Stimulated activated CD4-positive, alpha-beta T cell treated with anti-CD3 and anti-CD28 coated beads, Interleukin-1b, Interleukin-23, amount 100 ng/mL, for 1 hour (primary cell): ENCODE measurements at places on chromosomes 6 and 20.

DNA sequence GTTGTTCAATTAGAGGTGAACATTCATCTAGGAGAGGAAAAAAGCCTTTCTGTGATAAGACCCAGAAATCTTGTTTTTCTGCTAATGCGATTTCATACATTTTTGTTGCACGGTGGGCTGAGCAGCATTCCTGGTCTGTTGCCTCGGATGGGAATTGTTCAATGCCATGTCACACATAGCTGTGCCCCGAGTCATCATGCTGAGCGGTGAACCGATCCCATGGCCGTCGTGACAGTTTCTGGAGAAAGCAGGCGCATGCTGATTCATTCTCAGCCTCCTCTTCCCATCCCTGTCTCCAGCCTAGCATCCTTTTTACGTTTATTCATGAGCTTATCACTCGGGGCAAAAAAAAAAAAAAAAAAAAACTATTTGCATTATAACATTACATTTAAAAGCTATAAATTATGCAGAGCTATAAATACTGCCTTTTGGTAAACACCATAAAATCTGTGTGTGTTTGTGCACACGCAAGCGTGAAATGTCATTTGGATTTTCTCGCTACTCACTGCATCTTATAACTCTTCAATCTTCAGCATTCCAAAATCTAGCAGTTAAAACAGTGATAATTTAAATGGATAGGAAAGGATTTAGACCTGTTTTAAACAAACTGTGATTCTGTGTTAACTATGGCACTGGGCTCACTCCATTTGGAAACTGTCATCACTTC lies 58.9 kb upstream of the IFNGR1 start:
- no peak for DNase-seq

GRCh38 chr20:4837760-4838159 lies 116.1 kb downstream of the PRND start:
- DNase-seq = no peak

- DNase-seq = no peak
Measured at GRCh38 chr6:24721461-24722215, 2.7 kb upstream of the C6orf62 start.

DNA sequence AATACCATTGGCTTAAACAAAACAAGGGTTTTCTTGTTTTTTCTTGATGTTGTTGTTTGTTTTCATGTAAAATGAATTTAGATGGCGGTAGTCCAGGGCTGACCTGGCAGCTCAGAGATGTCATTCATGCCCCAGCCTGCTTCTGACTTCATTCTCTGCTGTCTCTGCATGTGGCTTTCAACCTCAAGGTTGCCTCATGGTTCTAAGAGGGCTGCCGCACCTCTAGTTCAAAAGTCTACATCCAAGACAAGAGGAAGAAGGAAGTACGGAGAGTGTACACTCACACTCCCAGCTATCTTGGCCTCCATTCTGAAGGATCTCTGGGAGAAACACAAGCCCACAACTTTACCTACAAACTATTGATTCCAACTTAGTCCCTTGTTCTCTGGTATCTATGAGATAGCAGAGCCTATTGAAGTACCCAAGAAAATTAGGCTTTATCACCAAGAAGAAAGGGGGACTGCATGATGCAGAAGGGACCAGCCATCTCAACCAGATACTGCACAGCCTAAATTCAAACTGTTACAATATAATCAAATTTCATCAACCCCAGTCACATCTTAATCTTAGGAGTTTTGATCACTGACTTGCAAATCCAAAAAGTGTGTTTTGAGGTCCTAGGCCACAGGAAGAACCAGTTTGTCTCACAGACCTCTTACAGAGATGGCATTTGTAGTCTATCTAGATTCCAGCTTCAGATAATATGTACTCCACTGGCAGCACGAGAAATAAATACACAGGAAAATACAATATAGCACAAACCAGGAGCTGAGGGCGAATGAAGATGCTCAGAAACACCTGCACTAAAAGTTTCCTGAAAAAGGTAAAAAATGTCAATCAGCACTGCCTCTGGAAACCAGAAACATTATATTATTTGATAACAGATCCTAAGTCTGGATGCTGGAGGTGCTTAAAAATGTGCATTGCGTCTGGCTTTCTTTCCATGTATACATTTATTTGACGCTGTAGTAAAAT lies 866 bp upstream of the BTN3A3 start:
- DNase-seq = no peak

DNA sequence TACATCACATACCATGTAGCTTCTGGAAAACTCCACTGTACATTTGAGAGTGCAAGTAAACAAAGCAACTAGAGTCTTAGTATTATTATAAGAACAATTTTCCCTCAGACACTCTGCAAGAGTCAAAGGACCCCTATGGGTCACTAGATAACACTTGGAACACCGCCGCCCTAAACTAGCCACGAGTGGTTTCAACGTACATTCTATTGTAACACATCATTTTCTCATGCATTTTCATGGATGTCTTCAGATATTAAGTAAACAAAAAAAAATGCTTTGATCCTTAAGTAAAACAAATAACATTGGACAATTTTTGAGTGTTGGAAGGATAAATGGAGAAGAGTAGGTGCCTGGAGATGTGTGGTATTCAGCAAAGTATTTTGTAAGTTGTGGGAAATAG lies 3.2 kb upstream of the RNF146 start:
- DNase-seq = no peak

GRCh38 chr6:111612379-111612778 lies 6.7 kb upstream of the TRAF3IP2 start:
- DNase-seq = no peak
